ENCODE measurements at places on chromosomes 4 and X.

DNA sequence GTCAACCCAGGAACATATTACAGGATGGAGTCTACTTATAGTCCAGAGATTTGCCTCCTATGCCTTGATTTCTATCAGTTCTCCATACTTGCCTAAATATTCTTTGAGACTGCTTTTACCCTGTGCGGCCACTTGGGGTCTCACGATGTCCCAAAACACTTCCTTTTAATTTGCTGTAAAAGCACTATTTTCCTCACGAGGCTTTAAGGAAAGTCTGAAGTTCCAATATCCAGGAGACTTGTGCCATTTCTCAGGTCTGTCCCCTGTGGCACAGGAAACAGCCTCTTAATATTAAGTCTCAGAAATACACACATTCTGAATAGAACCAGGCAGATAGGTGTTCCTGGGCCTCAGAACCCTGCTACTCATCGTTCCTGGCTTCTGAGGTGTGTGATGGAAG lies 142.9 kb downstream of the TMEM164 start:
- DNase-seq = no peak

DNA sequence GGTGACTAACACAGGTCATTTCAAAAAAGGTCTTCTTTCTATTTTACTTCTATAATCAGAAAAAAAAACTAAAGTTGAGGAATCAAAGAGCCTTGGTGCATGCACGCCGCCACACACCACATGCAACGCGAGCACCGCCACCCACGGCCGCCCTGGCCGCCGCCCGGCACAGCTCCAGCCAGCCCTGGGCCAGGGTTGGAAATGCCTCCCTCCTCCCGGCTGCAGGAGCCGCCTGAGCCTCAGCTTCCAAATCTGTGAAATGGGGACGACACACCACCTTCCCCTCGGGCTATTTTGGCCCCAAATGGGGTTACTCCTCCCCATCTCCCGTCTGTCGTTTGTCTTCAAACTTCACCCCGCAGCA lies 39.7 kb upstream of the MAN2B2 start:
- no peak for DNase-seq

GRCh38 chrX:1262369-1262768 lies 6.2 kb upstream of the CSF2RA start:
- DNase-seq = no peak

DNA sequence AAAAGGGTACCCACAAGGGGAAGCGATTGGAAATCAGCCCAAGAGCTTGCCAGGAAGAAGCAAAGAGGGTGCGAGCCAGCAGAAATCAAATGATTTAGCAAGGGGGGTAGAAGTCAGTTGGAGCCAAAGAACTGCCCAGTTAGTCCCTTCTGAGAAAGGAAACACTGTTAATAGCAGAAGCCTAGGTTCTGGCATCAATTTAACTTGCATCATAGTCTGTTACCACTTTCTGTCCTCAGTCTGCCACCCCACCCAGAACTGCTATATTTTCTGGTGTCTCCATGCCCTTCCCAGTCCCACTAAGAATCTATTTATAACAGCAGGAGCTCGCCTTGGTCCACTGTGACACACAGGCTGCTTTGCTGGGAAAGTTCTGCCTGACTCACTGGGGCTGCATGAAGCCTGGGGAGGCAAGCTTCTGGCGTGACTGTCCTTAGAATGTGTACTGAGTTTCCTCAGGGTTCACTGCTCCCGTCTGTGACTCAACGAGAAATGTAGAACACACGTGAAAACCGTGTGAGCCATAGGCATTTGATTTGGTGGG lies 157.8 kb upstream of the TTC29 start:
- DNase-seq = peak; percentile 97

DNA sequence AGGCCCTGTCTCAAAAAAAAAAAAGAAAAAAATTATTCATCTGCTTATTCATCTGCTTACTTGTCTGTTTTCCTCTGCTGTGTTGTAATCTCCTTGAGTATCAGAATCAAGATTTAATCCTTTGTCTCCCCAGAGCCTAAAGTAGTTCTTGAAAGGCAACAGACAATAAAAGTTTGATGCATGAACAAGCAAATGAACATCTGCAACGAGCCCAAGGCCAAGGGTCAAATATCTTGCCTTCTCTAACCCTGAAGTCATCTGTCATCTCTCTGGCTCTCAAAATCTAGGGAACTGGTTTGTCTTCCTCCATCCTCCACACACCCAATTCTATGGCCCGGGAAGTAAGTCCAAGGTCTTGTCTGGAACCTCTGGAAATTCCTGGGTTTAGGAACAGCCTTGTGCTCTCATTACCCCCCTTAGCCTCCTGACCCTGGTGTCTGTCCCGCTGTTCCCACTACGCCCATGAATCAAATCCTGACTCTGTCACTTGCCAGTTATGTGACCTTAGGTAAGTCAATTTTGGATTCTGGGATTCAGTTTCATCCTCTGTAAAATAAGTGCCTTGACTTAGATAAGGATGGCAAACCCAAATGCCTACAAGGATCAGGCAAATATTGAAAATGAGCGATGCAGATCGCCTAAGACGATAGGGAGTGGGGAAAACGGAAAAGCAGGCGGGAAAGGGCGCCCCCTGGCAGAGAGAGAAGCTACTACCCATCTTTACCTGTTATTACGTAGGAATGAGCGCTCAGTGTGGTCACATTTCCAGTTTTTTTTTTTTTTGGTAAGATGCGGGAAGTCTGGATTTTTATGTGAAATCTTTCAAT lies 102.7 kb upstream of the DHX15 start:
- DNase-seq = no peak

DNA sequence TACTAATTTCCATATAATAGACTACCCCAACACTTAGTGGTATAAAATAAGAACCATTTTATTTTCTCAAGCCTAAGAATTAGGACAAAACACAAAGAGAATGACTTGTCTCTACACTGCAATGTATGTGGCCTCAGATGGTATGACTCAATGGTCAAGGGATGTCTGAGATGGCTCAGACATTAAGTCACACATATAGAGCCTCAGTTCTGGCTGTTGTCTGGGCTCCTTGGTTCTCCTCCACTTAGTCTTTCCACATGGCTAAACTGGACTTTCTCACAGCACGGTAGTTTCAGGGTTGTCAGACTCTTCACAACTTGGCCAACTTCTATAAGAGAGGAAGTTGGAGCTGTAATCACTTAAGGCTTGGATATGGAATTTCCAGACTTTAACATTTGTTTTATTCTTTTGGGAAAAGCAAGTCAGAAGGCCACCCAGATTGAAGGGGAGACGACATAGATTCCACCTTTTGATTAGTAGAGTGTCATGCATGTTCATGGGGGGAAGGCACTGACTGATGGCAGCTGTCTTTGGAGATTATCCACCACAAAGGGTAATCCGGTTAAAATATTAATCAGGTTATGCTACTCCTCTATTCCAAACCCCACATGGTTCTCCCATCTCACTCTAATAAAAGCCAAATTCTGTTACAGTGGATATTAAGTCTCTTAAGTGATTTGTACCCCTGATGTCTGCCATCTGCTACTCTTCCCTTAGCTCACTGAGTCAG lies 9.4 kb downstream of the IL15 start:
- DNase-seq = peak; percentile 47

- no peak for DNase-seq
Observed at GRCh38 chrX:1904663-1905218, 289.9 kb downstream of the ASMT start.

DNA sequence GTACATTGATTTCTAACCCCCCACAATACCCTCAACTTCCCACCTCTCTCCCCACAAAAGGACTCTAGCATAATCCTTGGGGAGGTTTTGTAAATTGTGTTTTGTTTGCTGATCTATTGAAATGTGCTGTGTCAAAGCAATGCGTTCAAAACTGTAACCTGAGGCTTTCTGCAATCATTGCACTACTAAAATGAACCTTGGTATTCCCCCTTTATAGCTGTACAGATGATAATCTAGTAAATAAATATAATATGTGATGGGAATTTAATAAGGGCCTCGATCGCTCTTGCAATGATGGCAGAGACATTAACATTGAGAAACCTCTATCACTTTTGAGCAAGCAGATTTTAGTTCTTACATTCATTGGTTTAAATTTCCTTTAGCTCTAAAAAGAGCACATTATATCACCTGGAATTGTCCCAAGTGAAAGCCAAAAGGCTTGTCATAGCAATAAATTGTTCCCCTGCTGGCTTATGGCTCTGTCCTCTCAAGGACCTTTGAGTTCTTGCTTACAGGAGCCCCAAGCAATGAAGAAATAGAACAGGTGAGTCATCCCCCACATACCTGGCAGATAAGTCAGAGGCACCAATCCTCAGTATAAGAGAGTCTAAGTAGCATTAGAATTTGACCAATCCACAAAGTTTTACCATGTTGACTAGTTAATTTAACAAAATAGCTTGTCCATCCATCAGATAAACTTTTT lies 18.4 kb upstream of the ACE2 start:
- DNase-seq = no peak

DNA sequence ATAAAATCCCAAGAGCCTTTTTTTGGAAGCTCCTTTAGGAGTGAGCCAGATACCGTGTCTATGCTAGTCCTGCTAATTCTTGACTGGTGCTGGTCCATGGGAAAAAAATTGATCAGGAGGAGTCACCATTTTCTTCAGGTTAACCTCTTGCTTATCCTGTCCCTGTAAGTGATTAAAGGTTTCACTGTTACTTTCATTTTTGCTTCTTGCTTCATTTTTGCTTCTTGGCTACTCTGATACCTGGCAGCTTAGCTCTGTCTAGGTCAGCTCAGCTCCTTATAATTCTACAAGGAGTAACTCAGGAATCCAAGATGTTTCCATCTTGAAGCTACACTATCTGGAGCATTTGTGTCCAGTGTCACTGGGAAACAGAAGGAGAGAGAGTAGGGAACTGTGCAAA lies 45.7 kb downstream of the AFM start:
- DNase-seq = no peak

- no peak for DNase-seq
Observed at GRCh38 chr4:8391071-8391470, 49.5 kb downstream of the ACOX3 start.

GRCh38 chr4:74037076-74037955 lies 1.2 kb downstream of the CXCL3 start:
- DNase-seq = no peak

DNA sequence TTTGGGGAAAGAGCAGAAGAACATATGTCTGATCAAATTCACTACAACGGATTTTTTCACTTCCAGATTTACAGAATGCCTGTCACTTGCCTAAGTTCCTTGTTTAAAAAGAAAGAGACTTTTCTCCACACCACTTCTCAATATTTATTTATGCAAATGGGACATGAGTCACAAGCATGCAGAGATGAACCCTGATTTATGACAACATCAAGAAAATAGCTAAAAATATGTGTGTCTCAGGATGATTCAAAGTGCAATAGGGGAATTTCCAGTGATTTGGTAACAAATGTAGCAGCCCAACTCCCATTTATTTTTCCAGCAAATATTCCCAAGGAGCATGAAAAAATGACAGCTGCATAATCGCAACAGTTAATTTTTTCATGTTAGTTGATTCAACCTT lies 180.4 kb upstream of the FAT1 start:
- peak; percentile 76 for DNase-seq

GRCh38 chr4:10204401-10205058 lies 87.9 kb upstream of the WDR1 start:
- DNase-seq = peak; percentile 77

DNA sequence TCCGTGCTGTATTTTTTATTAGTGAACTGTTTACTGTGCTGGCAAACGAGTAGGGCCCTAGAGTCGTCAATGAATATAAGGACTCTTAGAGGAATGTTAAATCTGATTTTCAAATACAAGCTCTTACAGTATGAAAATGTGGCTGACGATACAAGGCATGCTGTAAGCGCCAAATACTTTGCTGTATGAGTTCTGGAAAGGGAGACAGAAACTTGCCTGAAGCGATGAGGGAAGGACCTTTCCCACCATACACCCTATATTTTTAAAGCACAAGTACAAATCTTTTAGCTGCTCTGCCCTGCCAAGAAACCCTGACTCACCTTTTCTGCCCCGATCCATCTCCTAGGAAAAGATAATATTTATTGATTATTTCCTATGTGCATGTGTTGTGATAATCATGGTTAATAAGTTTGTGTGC lies 15.7 kb upstream of the RUFY3 start:
- no peak for DNase-seq

DNA sequence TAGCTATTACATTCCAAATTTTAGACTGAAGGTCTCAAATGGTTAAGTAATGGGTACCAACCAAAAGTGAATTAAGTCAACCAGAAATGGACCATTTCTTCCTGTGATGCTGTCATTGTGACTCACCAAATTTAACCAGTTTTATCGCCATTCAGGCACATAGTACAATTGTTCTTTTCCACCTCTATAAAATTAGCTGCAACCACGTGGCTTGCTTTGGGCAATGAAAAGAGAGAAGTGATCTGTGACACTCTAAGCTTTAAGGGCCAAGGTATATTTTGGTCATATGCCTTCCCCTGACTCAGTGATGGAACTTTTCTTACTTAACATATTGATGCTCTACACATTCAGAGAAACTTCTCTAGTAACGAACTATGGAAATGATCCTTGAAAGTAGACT lies 20.3 kb upstream of the PHF8 start:
- no peak for DNase-seq

Data from BJ (cell line).